ENCODE measurements at places on chromosomes 1 and 21. TPM values are rescaled to one million over a fixed set of nuclear protein-coding genes. Genes with fewer than 3 reads are reported as not detected.

DNA sequence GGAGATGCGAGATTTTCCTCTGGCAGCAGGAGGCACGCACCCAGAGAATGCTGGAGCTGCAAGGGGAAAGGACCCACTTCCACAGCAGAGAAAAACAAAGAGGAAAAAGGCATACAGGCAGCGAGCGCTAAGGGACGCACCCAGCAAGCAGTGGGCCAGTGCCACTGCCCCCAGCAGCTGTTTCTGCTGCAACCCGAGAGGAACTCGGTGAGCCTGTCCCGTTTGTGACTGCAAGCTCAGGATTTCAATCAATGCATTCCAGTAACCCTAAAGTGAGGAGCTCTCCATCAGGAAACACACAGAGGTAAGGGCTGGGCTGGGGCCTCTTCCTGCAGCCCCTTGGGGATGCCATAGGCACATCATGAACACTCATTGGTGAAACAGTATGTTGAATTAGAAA lies 58.7 kb downstream of the ACP6 start:
- DNase-seq = no peak

GRCh38 chr1:1547476-1547875 lies 7.1 kb upstream of the TMEM240 start:
- DNase-seq = no peak

DNA sequence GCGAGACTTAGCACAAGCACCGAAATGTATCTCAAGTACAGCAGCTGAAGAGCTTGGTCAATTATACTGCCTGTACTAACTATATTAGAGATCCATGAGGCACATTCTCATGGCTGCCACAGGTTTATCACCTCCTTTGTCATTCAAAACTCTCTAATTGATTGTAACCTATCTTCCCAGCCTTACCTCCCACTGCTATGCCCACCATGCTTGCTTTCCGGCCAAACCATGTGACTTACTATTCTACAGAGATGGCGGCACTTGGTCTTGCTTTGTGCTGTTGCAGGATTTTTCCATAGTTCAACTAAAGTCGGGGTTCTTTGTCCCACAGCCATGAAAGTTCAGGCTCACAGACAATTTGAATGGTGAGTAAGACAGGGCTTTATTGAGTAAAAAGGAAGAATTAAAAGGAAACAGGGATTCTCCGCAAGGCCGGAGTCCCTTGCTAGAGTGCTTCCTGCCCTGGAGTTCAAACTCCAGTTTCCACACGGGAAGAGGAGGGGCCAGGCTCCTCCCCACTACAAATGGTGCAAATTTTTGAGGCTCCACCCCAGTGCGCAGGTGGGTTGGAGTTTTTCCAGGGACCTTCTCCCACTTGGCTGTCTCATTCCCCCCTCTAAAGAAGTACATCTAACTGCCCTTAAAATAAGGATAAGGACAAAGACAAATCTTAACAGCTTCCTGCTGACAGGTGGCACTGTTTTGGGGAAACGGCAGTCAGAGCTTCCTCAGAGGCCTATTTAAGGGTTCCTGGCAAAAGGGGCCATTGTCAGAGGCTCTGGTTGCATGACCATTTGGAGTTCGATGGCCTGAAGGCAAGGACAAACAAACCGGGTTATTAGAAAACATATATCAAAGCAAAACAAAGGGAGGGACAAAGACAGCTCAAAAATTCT lies 28.7 kb downstream of the FMO2 start:
- no peak for DNase-seq

The PRAMEF17 gene
- not detected for total RNA-seq

DNA sequence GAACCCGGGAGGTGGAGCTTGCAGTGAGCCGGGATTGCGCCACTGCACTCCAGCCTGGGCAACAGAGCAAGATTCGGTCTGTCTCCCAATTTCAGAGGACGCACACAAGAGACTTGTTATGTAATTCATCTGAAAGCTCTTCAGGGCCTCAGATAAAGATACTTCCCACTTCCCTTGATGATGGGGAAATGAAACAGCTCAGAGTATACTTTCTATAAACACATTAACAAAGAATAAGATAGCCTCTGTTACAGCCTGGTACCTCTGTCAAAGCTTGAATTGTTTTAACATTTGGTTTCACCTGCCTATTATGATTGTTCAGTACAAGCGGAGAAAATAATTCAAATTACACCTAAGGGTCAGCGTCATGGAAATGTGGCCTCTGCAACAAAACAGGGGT lies 622.9 kb upstream of the ADGRL4 start:
- DNase-seq = no peak

GRCh38 chr1:18921516-18922251 lies 19.3 kb upstream of the ALDH4A1 start:
- DNase-seq = peak; percentile 15
